HepG2 (cell line): ENCODE measurements at places on chromosomes 2 and 18.
A peak's percentile ranks its signal among the peaks of the same experiment; 100 is the strongest.

DNA sequence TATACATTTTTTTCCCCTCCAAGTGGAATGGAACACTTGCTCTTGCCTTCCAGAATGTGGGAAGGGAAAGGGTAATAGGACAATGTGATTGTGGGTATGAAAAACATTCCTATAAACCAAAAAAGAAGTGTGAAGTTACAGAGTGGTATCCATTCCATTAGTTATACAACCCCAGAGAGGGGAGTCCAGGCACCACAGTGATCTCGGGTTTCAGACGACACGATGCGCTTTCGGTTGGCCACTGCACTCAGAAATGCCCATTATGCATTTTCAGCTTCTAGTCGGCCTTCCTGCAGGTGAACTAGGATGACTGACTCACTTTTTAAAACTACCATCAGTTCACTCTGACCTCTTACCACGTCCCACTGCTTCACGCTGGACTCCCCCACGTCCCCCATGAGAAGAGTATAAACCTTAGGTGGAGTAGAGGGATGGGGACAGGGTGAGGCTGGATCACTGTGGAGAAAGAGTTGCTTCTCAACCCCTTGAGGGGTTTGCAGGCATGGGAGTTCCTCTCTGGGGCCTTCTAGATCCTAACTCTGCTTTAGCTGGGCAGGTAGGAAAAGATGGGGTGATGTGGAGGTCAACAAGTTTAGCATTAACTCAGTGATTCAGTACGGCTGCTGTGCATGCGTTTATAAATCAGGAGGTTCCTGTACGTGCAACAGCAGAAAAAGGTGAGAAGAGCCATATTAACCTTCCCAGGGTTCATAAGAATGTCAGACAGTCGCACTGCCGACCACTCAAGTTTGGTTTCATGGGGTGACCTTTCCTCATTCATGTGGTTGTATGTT, 50.5 kb downstream of the ZNF532 start:
- DNase-seq: no peak

DNA sequence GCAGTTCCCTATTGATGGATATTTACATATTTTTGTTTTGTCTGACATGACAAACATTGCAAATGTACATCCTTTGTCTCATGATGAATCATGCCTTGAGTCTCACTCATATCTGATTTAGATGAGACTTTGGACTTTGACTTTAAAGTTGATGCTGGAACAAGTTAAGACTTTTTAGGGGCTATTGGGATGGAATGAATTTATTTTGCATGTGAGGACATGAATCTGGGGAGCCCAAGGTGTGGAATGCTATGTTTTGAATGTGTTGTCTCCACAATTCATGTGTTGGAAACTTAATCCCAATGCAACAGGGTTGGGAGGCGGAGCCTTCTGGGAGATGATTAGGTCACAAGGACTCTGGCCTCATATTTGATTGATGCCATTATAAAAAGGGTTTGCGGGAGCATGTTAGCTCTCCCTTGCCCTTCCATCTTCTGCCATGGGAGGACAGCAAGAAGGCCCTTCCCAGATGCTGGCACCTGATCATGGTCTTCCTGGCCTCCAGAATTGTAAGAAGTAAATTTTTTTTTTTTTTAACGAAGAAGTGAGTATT, 29.1 kb upstream of the INO80D start:
- peak; percentile 20 for DNase-seq

- no peak for DNase-seq
Measured at GRCh38 chr2:130374587-130375290, 18.9 kb downstream of the PTPN18 start.

- no peak for DNase-seq
Measured at GRCh38 chr2:177914247-177914646, 158.3 kb downstream of the PDE11A start.

DNA sequence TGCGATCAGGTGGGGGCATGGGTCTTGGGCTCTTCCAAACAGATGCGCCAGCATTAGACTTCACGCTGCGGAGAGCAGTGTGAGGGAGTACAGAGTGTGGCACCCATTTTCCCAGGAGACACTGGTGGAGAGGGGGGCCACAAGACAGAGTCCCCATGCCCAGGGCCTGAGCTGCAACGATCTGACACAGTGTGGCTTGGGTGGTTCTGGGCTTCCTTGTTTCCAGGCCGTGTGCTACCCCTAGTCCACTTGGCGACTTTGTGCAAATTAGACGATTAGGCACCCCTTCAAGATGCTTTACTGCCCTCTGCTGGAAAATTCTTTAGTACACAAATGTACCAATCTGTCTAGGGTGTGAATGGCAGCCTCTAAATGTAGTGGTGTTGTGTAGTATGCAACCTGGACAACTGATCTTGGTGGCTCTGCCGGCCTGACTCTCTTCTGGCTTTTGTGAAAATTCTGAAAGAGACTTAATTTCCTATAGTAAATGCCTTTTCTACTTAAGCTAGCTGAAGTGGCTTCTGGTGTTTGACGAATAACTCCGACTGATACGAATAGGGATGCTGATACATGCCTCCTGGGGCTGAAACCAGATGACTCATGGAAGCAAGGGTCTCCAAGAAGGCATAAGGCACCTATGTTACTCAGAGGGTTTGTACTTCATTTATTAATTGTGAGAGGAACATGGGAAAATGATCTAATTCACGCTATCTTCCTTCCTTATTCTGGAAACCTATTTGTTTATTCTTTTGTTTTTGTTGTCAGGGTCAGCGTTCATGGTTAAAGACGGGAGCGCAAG, 92.3 kb upstream of the SMAD2 start:
- peak; percentile 59 for DNase-seq

DNA sequence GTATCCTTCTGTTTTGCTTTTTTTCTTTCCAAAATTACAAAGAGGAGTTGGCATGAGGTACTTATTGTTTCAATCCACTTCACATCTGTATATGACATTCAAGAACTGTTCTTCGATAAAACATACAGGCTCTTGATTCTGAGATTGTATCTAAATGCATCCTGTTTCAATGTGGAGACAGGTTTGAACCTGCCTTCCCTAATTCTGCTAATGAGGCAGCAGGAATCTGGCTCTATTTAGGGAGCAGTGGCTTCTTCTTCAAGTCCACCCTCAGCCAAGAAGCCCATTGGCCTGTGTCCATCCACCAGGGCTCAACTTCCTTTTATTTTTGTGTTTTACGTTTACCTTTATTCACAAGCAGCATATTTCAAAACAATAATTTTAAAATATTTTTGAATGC, 84.8 kb upstream of the PIK3C3 start:
- DNase-seq: no peak
